ENCODE measurements at places on chromosomes 2 and 18. TPM values are rescaled to one million over a fixed set of nuclear protein-coding genes. Genes with fewer than 3 reads are reported as not detected.

- no peak for DNase-seq
Measured at GRCh38 chr2:62727876-62728566, 22.5 kb downstream of the EHBP1 start.

- DNase-seq = no peak
Measured at GRCh38 chr2:30301551-30301950, 70.2 kb downstream of the LBH start.

GRCh38 chr18:46152436-46152807, 48.2 kb downstream of the HAUS1 start:
- no peak for DNase-seq

The ONECUT2 gene
- 0.51 TPM for total RNA-seq

- no peak for DNase-seq
Measured at GRCh38 chr18:40307627-40308026, 1647.4 kb upstream of the PIK3C3 start.

Data from mesothelial cell of epicardium (in vitro differentiated cells).